T-helper 17 cell (primary cell): ENCODE measurements at places on chromosomes 16 and 17. TPM values are rescaled to one million over a fixed set of nuclear protein-coding genes. Genes with fewer than 3 reads are reported as not detected.

DNA sequence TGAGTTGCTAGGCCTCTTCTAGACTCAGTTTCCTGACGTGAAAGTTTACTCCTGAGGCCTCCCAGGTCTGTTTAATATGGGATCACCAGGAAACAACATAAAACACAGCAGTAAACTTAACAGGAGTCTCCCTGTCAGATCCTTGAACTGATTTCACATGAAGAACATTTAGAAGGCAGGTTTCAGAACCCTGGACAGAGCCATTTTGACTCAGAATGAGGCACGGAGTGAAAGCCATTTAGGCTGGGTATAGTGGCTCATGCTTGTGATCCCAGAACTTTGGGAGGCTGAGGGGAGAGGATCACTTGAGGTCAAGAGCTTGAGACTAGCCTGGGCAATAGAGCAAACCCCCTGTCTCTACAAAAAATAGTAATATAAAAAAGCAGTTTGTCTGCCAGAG is 289.1 kb downstream of the CA10 start:
- DNase-seq, result no peak
- no peak overlapping the region for H3K4me3 ChIP-seq
- H3K27me3 ChIP-seq, result peaks cover 2% of the 10 kb centered on the region
- H3K36me3 ChIP-seq, result no peaks in the 10 kb centered on the region
- no peaks in the 10 kb centered on the region for H3K4me1 ChIP-seq

DNA sequence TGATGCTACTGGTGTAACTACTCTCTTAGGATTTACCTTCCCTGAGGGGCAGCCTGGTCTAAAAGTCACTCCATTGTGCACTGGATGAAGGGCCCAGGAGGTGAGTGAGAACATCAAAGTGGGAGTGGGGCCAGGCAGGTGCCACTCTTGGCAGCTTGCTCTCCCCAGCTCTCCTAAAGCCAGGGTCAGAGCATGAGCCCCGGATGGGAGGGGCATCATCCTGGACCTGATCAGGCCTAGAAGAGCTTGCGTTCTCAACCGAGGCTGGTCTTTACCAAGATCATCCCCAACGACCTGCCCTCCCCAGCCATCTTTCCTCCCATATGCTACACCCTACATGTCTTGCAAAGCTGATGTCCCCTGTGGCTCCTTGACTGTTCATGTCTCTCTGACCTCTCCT is 87.1 kb downstream of the AIPL1 start:
- peaks cover 2% of the 10 kb centered on the region for H3K36me3 ChIP-seq
- no peaks in the 10 kb centered on the region for H3K4me1 ChIP-seq
- H3K27me3 ChIP-seq, result peaks cover 71% of the 10 kb centered on the region
- no peak overlapping the region for H3K27ac ChIP-seq
- DNase-seq, result no peak

- H3K27ac ChIP-seq, result peak within 1 kb of the TSS; percentile 78
- peaks cover 35% of the 10 kb centered on the region for H3K4me1 ChIP-seq
- H3K36me3 ChIP-seq, result no peaks in the 10 kb centered on the region
- H3K4me3 ChIP-seq, result peak within 1 kb of the TSS; percentile 86
- H3K27me3 ChIP-seq, result no peaks in the 10 kb centered on the region
- no peak for DNase-seq
Observed at GRCh38 chr17:7043497-7044198, at the start of gene SLC16A11. TSS of gene SLC16A11 (minus strand) at chr17:7044092. CDS start at chr17:7043513, 579 bp downstream.

DNA sequence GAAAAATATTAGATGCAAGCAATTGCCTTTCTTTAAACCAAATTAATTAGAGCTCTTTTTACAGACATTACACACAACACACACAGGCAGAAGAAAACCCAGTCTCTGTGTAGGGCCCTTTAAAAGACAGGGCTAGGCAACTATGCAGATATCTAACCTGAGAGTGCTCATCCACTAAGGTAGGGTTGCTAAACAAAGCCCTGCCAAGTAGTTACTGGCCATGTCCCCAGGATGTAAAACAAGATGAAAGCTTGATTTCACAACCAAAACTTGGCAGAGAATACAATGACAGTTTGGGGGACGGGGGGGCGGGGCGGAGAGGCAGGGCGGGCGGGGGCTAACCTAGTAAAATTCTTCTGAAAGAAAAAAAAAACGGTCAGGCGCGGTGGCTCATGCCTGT is 669.0 kb upstream of the CA10 start:
- no peak overlapping the region for H3K27ac ChIP-seq
- no peaks in the 10 kb centered on the region for H3K36me3 ChIP-seq
- no peaks in the 10 kb centered on the region for H3K27me3 ChIP-seq
- no peak overlapping the region for H3K4me3 ChIP-seq
- DNase-seq, result no peak

MVP gene
- 154 TPM for total RNA-seq

DNA sequence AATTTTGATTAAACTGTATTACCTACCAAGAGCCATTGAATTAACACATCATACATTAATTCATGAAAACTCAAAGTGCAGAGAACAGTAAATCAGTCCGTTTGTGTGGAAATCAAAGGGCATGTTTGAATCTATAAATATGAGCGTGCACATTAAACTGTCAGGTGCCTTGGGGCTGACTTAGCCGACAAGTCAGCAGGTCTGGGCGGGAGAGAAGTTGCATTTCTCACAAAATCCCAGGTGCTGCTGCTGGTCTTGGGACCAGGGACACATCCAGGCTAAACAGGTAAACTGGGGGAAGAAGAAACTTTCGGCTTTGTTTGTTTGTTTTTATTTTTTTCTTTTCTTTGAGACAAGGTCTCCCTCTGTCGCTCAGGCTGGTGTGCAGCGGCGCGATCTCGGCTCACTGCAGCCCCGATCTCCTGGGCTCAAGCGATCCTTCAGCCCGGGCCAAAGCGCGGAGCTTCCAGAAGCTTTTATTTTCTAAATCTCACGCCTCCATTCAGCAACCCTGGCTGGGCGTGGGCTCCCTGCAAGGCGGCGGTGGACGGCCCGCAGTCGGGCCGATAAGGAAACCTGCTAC is 213.9 kb downstream of the MRTFB start:
- peak overlapping the region; percentile 75 for H3K4me3 ChIP-seq
- no peak for DNase-seq

GUCY2D gene
- not detected for total RNA-seq

DNA sequence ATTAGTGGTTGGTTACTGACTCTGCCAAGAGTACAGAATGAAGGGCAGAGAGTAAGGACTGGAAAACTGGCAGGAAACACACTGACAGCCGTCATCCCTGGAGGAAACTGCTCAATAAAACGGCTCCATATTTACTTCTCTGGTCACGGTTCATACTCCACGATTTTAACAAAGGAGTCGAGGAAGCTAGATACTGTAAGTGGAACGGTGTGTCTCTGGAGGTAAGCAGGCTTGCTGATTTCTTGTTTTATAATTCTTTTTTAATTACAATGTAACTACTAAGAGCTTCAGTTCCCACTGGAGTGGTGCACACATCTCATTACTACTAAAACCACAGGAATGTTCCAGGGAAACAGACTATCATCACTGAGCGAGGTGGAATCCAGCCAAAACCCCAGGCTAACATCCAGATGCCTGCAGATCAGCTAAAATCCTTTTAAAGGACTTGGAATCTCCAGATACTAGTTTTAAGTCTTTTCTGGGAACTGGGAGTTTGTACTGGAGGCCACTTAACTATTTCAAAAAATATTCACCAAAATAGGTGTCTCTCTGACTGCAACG is 17.8 kb downstream of the SERPINF1 start:
- H3K27ac ChIP-seq, result no peak overlapping the region
- peaks cover 7% of the 10 kb centered on the region for H3K4me1 ChIP-seq
- H3K4me3 ChIP-seq, result no peak overlapping the region
- no peak for DNase-seq
- H3K36me3 ChIP-seq, result no peaks in the 10 kb centered on the region

- H3K27ac ChIP-seq, result no peak overlapping the region
Observed at GRCh38 chr16:51374346-51374745, 223.3 kb upstream of the SALL1 start.
